ENCODE measurements at places on chromosomes 2 and 18. TPM values are rescaled to one million over a fixed set of nuclear protein-coding genes. Genes with fewer than 3 reads are reported as not detected.

DNA sequence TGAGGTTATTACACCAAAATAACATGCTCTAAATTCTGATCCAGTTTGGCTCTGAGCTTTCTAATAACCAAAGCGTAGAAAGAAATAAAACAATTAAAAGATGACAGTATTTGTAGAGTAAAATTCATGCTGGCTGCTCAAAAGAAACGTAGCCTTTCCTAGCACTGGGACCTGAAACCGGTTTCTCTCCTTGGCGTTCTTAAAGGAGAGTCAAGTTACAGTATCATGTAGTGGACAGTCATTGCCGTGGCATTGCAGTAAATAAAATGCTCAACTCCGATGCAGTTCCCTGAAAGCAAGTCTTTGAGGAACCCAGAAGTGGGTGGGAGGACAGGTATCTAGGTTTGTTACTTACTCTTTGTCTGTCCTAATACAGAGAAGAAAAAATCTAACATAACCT, 52.7 kb upstream of the ITM2C start:
- no peak for DNase-seq

NPHP1 gene
- total RNA-seq, result 2.5 TPM

NTSR2 gene
- total RNA-seq, result not detected

DNA sequence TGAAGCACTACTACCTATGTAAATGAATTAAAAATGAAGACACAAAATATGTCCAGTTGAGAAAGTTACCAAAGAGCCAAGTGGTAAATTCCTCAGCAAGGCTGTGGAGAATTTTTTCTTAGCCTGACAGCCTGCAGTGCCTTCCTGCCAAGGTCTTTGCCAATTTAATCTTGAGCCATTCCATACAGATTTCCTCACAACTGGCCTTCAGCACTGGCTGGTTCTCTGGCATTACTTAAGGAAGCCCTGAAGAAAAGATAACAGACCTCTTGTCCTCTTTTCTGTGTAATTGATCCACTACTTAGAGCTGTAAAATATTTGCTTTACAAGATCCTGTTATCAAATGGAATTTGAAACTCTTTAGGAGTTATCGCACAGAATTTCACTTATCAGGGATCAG, 334.2 kb upstream of the LRRTM1 start:
- DNase-seq, result peak; percentile 23

POU3F3 gene
- total RNA-seq, result not detected

Measured in MG63 (cell line).